ENCODE measurements at places on chromosomes 12 and 14.

- no peak for DNase-seq
Observed at GRCh38 chr12:4114986-4115385, 158.6 kb upstream of the CCND2 start.

DNA sequence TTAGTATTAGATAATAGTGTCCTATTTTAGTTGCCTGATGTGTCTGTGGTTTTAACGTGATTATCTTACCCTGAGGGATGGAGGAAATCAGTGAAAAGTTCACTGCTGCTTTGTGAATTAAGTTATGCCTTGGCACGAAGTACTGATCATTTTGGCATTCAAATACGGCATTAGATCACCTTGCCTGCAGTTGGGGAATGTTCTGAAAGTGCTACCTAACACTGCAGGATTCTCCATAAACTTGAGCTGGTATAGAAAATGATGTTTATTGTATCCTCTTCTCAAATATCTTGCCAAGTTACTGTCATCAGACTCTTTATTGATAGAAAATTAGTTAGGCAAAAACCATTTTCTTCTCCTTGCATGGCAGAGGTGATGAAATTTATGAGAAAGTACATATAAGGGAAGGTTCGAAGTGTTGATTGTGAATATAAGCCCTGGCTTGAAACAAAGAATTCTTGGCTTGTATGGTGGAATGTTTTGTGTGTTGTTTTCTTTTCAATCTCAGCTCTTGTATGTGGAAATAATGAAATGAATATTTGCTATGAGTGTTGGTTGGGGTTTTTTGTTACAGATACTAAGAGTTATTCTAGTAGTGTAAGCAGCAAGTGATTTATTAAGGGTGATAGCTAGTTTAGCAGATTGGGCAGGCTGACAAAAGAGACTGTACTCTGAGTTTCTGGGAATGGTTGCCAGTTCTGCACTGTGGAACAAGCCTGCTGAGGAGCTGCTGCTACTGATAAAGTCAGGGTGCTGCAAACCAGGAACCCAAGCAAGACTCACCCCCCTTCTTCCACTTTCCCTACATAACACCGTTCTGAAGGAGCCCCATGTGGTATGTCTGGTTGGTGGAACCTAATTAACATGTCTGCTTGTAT lies 448.3 kb downstream of the PCNX1 start:
- DNase-seq = no peak

DNA sequence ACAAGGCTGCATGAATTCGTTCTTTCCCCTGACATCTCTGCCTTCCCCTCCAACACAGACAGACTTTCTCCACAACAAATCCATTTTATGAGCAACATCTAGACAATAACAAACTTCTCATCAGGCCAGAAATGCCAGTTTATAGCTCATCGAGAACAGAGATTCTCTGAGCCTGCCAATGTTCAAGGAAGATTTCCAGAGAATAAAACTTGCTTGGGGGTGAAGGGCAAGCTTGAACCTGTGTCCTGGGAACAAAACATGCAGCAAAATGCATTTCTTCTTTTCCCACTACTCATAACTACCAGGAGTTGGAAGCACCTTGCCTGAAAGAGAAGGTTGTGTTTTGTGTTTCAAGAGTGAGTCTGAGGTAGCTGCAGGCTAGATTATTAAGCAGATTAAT lies 6.8 kb downstream of the MAP1LC3B2 start:
- DNase-seq = no peak

DNA sequence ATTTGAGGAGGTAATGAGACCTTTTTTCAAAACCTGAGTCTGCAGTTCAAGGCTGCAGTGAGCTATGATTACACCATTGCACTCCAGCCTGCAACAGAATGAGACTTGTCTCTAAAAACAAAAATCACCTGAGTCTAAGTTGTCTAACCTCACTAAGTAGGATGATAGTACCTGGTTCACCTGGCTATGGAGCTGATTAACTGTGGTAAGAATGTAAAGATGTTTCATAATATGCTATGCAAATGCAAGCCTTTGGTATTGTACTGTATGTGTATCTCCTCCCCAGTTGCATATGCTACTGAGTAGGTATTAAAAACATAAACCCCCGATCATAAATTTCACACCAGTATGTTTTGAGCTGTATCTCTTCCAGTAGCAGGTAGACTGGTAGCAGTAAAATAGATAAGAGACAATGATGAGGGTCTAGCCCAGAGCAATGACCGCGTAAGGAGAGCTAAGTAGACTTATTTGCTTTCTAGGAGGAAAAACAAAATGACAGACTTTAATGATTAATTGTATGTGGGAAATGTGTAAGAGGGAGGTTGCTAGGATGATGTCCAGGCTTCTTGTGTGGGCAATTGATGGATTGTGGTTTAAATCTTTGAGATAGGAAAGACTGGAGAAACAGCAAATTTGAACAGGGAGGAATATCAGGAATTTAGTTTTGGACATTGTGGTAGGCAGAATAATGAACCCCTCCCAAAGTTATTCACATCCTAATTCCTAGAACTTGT lies 41.6 kb upstream of the EGLN3 start:
- no peak for DNase-seq

DNA sequence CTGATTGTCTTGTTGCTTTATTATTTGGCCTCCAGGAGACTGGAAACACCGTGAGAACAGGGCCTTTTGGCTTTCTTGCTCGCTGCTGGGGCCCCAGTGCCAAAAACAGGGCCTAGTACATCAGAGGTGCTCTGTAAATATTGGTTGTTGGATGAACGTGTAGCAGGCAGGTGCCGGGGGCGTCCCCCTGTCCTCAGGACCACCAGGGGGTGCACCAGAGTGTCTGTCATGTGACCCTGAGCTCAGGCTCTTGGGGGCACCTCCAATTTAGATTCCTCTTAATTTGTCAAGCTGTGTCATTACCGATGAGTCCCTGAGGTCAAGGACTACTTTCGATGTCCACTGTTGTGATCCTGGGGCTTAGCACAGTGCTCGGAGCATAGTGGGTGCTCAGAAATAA lies 87.1 kb downstream of the ACACB start:
- DNase-seq = no peak

DNA sequence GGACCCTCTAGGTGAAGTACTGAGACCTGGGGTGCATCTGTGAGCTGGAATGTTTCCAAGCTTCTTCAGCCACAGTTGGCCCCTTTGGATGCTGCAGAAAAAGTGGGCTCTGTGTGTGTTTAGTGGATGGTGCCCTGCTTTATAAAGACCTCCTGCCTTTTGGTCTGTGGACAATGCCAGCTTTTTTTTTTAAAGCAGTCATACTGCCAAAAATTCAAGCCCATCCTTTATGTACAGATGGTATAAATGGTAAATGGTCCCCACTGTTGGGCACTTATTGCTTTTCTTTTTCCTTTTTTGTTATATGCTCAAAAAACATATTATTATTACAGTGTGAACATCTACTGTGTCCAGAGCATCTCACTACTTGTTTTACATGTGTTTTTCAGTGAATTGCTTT lies 81.1 kb downstream of the SMOC1 start:
- no peak for DNase-seq

DNA sequence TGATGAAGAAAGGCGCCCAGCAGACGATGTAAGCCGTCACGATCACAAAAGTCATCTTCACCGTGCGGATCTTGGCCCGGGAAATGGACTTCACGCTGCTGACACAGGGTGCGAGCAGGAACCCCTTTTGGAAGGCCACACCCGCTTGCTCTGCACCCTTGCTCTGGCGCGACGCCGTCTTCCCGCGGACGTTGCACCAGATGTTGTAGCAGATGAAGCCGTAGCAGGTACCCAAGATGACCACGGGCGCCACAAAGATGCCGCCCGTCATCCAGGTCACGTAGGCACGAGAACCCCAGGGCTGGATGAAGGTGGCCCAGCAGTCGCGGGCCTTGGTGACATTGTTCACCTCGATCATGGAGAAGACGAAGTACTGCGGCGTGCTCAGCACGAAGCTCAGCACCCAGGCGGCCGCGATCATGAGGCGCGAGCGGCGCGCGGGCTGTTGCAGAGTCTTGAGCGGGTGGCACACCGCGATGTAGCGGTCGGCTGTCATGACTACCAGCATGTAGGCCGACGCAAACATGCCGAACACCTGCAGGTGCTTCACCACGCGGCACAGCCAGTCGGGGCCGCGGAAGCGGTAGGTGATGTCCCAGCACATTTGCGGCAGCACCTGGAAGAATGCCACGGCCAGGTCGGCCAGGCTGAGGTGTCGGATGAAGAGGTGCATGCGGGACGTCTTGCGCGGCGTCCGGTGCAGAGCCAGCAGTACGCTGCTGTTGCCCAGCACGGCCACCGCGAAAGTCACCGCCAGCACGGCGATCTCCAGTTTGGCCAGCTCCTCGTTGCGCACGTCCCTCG lies 890 bp downstream of the AVPR1A start:
- no peak for DNase-seq
